ENCODE measurements at places on chromosomes 2 and 18. TPM values are rescaled to one million over a fixed set of nuclear protein-coding genes. Genes with fewer than 3 reads are reported as not detected.

- DNase-seq: no peak
These were observed 2.8 kb upstream of the DIPK1C start for GRCh38 chr18:74459889-74460288.

DNA sequence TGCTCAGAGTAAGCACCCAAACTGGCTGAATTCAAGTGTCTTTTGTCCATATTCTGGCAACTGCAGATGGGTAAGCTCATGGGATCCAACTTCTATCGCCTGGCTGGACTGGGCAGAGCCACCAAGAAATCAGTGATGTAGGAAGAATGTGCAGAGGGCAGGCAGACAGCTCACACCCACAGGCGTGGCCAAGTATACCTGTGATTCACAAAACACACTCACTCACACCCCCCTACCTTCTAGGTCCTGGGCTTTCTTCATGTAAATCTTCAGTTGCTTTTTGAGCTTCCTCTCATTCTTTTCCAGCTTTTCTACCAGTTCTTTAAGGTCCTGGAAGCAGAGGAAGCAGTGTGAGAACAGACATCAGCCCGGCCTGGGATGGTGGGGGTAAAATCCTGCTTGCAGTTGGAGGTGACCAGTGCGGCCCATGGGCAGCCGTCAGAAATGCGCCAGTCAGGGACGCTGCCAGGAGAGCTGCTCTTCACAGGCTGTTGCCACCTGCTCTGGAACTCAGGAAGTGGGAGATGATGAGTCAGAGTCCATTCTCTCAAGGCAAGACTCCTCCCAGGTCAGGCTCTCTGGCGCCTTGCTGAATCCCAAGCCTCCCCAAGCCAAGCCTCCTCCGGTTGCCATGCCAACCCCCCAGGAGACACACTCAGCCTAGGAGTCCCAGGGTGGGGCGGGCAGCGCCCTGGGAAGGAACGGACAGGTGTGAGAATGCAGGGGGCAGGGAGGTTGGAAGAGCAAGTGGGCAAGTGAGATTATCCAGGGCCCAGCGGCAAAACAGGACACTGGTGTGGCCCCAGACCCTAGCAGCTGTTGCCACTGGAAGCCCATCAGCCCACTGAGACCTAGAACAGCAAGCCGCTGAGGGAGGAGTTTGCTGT lies 36.2 kb upstream of the ACAA2 start:
- peak; percentile 99 for DNase-seq

DNA sequence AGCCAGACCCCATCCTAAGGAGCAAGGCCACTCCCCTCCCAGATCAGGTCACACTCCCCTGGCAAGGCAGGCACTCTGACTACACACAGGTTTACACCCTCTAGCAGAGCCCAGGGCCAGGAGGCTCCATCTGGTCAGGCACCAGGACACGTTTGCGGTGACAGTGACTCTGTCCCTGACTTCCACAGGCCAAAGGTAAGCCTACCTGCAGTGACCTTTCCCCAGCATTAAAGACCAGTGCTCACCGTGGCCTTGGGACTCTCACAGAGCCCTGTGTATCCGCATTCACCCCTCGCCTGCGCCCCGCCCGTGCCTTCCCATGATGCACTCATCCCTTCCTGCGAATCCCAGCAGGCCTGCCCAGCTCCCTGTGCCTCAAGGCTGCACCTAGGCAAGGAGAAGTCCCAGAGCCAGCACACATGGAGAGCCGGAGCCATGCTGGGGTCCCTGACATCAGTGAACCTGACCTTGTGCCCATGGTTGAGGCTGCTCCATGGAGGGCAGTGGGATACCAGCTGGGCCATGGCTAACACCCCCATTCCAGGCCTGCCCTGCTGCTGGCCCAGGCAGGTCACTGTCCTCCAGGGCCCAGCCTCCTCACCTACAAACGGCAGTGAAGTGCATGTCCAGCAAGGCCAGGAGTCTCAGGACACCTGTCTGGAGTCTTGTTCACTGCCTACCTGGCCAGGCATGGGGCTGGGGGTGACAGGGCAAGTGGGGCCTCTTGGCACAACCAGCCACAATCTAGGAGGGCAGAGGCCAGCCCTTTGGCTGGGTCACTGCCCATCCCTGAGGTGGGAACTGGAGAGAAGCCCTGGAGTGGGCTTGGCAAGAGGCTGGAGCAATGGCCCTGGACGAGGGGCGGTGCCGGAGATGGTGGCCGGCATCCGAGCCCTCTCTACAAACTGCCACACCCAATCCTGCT lies 3.0 kb downstream of the NEURL3 start:
- no peak for DNase-seq

The PTPN2 gene
- 40.2 TPM for total RNA-seq

Data from LHCN-M2 (cell line).